GM06990 (cell line): ENCODE measurements at places on chromosomes 1 and 21.

- DNase-seq, result no peak
Measured at GRCh38 chr1:227357927-227358302, 39.6 kb upstream of the CDC42BPA start.

- DNase-seq, result no peak
Measured at GRCh38 chr1:228228601-228229074, 20.8 kb downstream of the OBSCN start.

GRCh38 chr1:90405726-90406125 lies 311.4 kb downstream of the BARHL2 start:
- DNase-seq, result no peak

GRCh38 chr1:88701275-88701674 lies 17.2 kb downstream of the PKN2 start:
- peak; percentile 36 for DNase-seq

DNA sequence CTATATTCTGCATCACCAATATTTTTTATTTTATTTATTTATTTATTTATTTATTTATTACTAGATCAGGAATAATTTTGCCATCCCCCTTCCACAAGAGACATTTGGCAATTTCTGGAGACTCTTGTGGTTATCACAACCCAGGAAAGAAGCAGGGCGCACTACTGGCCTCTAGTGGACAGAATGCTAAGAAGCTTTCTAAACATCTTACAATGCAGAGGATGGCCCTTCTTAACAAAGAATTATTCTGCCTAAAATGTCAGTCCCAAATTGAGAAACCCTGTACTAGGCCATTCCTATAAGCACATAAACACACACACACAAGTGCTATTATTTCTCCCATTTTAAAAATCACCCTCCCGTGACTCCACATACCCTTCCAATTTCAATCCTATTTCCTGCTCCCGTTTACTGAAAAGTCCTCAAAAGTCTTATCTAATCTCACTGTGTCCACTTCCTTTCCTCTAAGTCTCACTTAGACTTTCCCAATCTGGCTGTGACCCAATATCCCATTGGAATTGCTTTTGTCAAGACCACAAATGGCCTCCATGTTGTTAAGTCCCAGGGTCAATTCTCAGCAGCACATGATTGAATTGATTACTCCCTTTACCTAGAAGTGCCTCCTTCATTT lies 43.7 kb upstream of the RNF11 start:
- DNase-seq, result no peak

DNA sequence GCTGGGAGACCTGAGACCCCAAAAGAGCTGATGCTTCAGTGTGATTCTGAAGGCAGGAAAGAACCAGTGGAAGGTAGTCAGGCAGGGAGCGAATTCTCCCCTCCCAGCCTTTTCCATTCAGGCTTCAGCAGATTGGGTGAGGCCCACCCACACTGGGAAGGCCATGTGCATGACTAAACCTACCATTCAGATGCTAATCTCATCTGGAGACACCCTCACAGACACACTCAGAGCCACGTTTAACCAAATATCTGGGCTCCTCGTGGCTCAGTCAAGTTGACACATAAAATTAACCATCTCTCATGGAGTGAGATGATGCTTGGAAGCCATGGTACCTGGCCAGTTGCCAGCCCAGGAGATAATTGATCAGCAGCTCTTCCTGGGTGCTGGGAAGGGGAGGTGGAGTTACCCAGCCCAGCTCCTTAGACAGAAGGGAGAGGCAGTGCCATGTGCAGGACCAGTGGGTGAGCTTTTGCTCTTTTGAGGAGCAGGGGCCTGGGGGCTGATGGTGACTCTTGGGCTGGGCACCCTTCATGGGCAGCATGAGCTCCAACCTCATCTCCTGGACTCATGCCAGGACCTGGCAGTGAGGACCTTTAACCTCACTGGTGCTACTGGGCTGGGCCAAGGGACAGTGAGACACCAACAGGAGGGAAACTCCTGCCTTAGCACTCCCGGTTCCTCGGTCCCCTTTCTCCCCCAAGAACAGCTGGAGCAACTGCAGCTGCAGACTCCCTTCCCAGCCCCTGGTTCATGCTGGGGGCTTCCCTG lies 89.0 kb upstream of the ACTL8 start:
- DNase-seq, result no peak

- DNase-seq, result no peak
Measured at GRCh38 chr1:7390604-7391000, 380.5 kb upstream of the VAMP3 start.

DNA sequence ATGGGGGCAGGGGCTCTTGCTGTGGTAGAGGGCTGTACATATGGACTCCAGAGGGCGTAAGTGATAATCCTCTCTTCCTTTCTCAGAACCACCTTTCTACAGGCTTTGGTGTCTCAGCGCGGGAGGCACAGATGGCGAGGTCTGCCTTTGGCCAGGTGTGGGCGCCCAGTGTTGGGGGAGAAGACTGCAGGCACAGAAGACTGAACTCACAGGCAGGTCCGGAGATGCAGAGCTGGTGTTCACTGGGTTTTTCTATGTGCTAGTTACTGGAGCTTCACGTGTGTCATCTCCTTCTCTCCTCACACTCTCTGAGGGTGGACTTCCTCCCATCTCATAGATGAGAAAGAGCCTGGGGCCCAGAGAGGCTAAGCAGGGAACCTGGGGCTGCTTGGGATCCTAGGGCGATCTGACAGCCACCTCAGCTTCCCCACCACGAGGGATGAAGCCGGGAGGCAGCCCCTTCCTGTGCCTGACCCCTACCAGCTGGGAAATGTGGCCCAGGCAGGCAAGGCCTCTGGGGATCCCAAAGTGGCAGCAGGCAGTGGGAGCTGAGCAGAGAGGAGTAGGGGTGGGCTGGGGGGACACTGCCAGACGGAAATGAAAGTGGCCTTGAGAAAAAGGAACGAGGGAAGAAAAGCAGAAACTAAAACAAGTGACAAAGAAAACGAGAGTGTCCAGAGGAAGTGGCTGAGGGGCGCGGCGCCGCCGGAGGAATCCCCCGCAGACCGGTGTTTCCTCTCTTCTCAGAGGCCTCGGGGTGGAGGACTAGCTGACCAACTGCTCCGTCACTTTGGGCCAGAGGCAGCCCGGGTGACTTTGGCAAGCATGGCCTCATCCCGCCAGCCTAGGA lies 191.6 kb downstream of the HIVEP3 start:
- DNase-seq, result peak; percentile 88

- no peak for DNase-seq
Measured at GRCh38 chr1:56071351-56071750, 508.0 kb downstream of the PLPP3 start.

DNA sequence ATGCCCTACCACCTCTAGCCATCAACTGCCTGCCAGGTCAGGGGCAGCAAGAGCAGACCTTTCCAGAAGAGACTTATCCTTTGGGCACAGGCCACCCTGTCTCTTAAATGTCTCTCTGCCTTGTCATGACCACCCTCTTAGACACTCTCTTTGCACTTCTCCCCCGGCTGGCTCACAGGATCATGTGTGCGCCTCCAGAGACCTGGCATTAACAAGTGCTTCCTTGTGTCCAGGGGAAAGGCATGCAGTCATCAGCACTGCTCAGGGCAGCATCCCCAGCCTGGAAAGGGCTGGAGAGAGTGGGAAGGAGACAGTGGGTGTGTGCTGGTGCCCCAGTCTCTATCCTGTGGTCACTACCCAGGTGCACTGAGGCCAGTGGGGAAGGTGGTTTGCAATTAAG lies 85.2 kb upstream of the TLR5 start:
- DNase-seq, result no peak

- DNase-seq, result no peak
Measured at GRCh38 chr1:97210307-97210706, 488.7 kb downstream of the PTBP2 start.

GRCh38 chr1:178579562-178579961 lies 66.7 kb downstream of the TEX35 start:
- DNase-seq, result no peak

- no peak for DNase-seq
Measured at GRCh38 chr1:161222175-161223019, 1.0 kb downstream of the APOA2 start.

DNA sequence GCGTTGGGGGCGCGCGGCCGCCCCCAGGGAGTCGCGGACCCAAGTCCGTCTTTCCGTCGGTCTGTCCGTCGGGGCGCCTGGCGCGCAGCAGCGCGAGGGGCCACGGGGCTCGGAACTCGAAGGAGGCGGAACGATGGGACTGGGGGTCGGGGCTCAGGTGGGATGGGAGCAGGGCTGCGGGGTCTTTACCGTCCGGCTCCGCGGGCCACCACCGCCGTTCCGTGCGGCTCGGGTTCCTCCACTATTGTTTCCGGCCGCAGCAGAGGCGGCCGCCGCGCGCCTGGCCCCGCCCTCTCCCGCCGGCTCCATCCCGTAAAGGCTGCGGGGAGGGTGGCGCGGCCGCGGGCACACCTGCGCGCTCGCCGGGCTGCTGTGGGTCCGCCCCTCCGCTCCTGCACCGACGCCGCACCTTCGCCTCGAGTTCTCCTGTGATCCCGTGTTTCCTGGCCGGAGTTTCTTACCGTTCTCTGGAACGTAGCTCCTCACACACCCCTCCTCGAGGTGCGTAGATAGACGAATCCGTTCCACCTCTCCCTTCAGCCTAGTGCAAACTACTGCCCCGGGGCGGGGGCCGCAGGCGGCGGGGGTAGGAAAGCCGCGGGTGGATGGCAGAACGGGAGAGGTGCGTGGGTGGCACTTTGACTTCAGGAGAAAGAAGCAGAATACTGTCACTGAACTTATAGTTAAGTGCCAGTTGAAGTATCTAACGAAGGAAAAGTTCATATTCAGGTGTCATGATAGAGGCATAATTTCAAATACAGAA lies at the start of gene C21orf91:
TSS of gene C21orf91 (minus strand) at position 243 of the 763 bp plus-strand sequence. CDS start 1,038 bp downstream, outside the sequence.
- peak; percentile 94 for DNase-seq

DNA sequence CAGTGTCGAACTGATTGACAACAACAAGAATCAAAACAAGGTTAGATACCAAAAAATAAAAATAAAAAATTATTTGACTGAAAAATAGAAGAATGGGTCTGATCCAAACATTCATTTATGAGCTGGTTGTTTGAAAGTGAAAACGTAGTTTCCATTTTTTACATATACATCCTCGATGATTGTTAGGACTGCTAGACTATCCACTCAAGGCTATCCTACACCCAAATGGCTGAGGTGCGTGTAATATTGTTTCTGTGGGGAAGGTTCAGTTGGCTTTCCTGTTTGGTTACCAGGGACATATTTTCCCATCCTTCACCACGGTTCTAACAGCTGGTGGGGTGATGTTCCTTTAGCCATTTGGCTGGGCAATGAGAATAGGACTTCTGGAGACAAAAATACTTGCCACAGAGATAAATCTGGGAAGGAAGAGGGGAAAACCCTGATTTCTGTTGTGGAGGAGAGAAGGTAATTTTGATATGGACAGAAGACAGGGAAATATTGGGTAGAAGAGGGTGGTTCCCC lies 66.3 kb downstream of the MAP3K7CL start:
- DNase-seq, result no peak

DNA sequence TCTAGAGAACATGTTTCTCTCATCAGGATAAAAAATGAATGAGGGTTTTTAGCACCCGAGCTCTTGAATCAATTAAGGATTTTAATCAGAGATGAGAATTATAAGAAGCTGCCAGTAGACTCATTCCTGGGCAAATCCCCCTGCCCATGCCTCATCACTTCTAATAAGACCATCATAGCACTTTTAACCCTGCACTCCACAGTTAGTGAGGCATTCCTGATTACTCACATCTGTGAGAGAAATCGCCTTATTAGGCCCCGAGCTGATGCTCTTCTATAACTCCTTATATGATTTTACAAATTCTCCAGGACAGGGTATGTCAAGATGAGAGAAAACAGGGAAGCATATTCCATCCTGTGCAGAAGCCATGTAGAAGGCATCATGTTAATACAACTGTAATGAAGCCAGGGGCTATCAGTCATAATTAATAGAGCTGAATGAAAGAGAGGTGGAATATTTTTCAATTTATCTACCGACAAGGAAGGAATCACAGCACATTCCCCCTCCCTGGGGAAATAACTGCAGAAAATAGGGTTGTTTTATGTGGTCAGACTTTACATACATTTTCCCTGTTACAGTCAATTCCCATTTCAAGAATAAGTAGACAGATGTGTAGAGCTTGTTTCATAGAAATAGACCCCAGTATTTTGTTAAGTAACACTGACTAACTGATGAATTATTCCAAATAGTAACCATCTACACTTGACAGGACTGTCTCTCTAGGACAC lies 272.7 kb downstream of the HHIPL2 start:
- DNase-seq, result no peak

DNA sequence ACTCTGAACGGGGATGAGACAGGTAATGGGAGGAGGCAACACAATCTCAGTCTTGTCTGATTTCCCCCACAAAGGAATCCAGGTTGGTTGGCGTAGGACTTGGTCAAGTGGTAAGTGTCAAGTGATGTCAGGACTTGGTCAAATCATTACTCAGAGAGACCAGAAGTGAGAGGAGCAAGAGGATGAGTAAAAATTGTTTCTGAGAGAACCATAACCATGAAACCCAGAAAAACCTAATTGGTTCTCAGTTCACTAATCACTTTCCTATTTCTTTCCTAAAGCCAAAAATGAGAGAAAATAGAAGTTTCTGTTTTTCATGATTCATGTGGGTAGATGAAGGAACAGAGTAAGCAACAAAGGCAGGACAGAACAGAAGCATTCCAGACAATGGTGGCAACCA lies 5.0 kb downstream of the PHC2 start:
- peak; percentile 50 for DNase-seq

DNA sequence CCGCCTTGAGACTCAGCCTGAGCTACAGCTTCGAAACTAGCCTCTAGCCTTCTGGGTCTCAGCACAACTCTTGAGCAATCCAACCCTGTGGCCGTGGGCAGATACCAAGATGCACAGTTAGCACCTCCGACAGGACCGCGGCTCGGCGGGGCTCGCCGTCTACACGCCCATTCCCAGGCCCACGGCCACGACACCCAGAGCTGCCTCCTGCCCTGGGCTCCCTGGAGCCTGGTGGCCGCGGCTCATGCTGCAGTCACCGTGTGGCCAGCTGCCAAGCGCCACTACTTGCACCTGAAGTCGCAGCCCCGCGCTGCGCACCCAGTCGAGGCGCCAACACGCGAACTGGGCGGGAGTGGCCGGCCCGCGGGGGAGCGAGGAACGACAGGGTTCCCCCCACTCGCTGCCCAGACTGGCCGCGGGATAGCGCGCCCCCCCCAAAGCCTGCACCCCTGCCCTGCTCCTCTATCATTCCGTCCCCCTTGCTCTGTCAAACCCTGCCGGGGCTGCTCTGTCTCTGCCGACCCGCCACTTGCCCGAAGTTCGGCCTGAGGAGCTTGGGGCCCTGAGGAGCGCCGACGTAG lies 729 bp upstream of the CDCA8 start:
- no peak for DNase-seq

- no peak for DNase-seq
Measured at GRCh38 chr1:14190508-14190907, 408.0 kb upstream of the KAZN start.

DNA sequence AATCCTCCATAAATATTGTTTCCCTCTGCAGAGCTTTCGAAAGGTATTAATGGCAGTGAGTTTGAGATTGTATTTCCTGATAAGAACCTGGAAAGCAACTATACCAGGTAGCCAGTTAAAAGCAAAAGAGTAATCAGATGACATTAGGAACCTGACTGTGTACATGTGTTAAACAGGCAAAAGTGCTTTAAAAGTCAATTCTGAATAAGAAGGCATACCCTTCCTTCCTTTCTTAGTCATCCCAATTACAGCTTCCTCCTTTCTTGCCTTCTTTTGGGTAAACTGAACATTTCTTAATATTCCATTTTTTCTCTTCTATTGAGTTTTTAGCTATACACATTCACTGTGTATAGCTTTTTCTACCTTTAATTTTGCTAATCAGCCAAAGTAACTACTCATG lies 144.7 kb downstream of the ZNF281 start:
- no peak for DNase-seq

- DNase-seq, result no peak
Measured at GRCh38 chr1:24414775-24415333, 748 bp upstream of the NIPAL3 start.

- DNase-seq, result no peak
Measured at GRCh38 chr1:195939844-195940243, 668.4 kb downstream of the KCNT2 start.

GRCh38 chr1:236297161-236297560 lies 15.4 kb upstream of the ERO1B start:
- no peak for DNase-seq
